ENCODE measurements at places on chromosomes 1 and 21. TPM values are rescaled to one million over a fixed set of nuclear protein-coding genes. Genes with fewer than 3 reads are reported as not detected.

LRRC7 gene
- total RNA-seq, result 3.3 TPM

GRIK3 gene
- total RNA-seq, result 0.65 TPM

MRAP gene
- total RNA-seq, result 1.4 TPM

GGPS1 gene
- 33.1 TPM for total RNA-seq

TEDDM1 gene
- total RNA-seq, result not detected

NGF gene
- total RNA-seq, result 4.9 TPM

PGLYRP3 gene
- not detected for total RNA-seq

OXCT2 gene
- total RNA-seq, result 1.3 TPM

PLCH2 gene
- 0.46 TPM for total RNA-seq

ADAMTS5 gene
- 3.6 TPM for total RNA-seq

KRTAP20-4 gene
- total RNA-seq, result not detected

TOMM20 gene
- 81.9 TPM for total RNA-seq

NEK2 gene
- total RNA-seq, result 0.32 TPM

FAM229A gene
- 2.4 TPM for total RNA-seq

RPE65 gene
- total RNA-seq, result not detected

CHIA gene
- total RNA-seq, result not detected

VTCN1 gene
- total RNA-seq, result not detected

WNT2B gene
- total RNA-seq, result 1.5 TPM

CEP350 gene
- 27.1 TPM for total RNA-seq

PRDX1 gene
- total RNA-seq, result 314 TPM

DHX9 gene
- 65.3 TPM for total RNA-seq

SEMA4A gene
- total RNA-seq, result 2.2 TPM

FMO4 gene
- total RNA-seq, result 2.7 TPM

COL9A2 gene
- total RNA-seq, result 0.24 TPM

PIGC gene
- 13.5 TPM for total RNA-seq

BNIPL gene
- total RNA-seq, result 0.30 TPM

OR2M7 gene
- not detected for total RNA-seq

LRRC38 gene
- total RNA-seq, result 0.38 TPM

PPIH gene
- 20.1 TPM for total RNA-seq

SLC26A9 gene
- total RNA-seq, result 25.4 TPM

RAD54L gene
- total RNA-seq, result 0.73 TPM

KRTAP12-2 gene
- not detected for total RNA-seq

AMIGO1 gene
- 18.3 TPM for total RNA-seq

F13B gene
- total RNA-seq, result not detected

OR10Z1 gene
- total RNA-seq, result not detected

SH3D21 gene
- 1.6 TPM for total RNA-seq

PLA2G4A gene
- total RNA-seq, result 2.5 TPM

S100A12 gene
- total RNA-seq, result 4.0 TPM

FABP3 gene
- 5,086 TPM for total RNA-seq

ADCY10 gene
- not detected for total RNA-seq

FAM177B gene
- total RNA-seq, result not detected

MXRA8 gene
- total RNA-seq, result 21.8 TPM

TNFSF4 gene
- total RNA-seq, result 1.0 TPM

LGR6 gene
- total RNA-seq, result 4.1 TPM

TNFRSF9 gene
- not detected for total RNA-seq

SLC44A3 gene
- total RNA-seq, result 6.5 TPM

SPRR1B gene
- total RNA-seq, result not detected

LRRIQ3 gene
- total RNA-seq, result 0.49 TPM

DCST1 gene
- total RNA-seq, result not detected

TMEM240 gene
- 6.9 TPM for total RNA-seq

FCN3 gene
- total RNA-seq, result 20.7 TPM

OR2L3 gene
- total RNA-seq, result not detected

TFF2 gene
- total RNA-seq, result not detected

GIPC2 gene
- 2.5 TPM for total RNA-seq

GPR52 gene
- total RNA-seq, result 0.22 TPM

S100A1 gene
- total RNA-seq, result 2,065 TPM

MCOLN3 gene
- total RNA-seq, result 1.2 TPM
